ENCODE measurements at places on chromosomes 6 and 20.

DNA sequence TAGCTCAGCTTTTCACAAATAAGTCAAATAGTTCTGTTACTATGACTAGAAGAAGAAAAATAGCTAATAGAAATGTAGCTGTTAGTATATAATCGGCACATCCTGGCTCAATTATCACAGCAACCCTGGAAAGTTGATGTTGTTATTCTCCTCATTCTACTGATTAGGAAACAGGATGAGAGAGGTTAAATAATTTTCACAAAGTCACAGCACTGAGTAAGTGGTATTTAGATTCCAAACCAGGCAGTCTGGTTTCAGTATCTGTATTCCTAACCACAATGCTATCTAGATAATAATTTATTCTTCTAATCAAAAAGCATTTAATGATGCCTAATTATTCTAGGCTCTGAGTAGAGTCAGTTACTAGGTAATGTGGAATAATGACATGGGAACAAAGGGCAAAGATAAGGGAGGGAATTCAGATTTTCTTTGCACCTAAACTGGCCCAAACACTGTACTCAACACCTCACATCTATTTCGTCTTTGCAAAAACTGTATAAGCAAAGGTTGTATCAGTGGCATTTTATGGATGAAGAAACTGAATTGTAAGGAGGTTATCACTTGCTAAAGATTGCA lies 51.3 kb downstream of the PDE7B start:
- DNase-seq, result no peak

GRCh38 chr20:49590163-49591017 lies 22.5 kb upstream of the PTGIS start:
- DNase-seq, result no peak

GRCh38 chr20:9043364-9043763 lies 25.5 kb upstream of the PLCB4 start:
- DNase-seq, result no peak

GRCh38 chr20:44800391-44801046 lies 9.8 kb downstream of the RIMS4 start:
- no peak for DNase-seq

DNA sequence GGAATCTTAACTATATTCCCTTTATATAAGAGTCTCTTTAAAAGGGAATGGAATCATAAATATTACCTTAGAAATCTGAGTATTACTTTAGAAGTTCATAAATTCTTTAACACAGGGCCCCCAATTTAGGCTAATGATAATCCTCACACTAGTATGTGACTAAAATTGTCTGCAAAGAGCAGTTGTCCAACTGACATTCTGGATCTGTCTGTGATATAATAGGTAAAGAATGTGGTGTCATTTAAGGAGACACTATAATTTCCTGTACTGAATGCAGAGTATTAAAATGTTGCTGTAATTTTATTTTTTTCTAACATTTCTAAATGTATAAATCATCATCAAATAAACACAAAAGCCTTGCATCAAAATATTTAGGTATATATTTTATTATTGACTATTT lies 128.5 kb upstream of the DST start:
- no peak for DNase-seq

- DNase-seq, result no peak
These were observed 7.1 kb downstream of the DUSP22 start for GRCh38 chr6:299104-299980.

GRCh38 chr6:122114717-122115116 lies 284.7 kb upstream of the HSF2 start:
- no peak for DNase-seq

GRCh38 chr20:152131-152530 lies 5.1 kb upstream of the DEFB127 start:
- no peak for DNase-seq

DNA sequence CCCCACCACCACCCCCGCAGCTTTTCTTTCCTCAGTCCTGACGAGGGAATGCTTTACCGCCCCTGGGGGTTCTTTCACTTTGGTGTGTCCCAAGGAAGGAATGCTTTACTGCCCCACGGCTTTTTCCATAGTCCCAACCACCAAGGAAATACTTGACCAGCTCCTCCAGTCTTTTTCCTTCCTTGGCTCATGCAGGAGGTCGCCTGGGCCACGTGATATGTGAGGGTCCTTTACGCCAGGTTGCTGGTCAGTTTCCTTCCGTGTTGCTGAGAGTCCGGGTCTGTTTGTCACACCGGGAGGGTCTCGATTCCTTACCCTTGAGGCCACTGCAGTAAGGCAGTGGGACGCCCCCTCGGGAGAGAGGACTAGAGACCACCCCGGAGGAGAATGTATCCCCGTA lies 58.9 kb upstream of the CDH4 start:
- no peak for DNase-seq

GRCh38 chr6:43772681-43773049 lies 2.7 kb downstream of the VEGFA start:
- no peak for DNase-seq

GRCh38 chr6:55220961-55221360 lies 46.6 kb downstream of the HCRTR2 start:
- no peak for DNase-seq

DNA sequence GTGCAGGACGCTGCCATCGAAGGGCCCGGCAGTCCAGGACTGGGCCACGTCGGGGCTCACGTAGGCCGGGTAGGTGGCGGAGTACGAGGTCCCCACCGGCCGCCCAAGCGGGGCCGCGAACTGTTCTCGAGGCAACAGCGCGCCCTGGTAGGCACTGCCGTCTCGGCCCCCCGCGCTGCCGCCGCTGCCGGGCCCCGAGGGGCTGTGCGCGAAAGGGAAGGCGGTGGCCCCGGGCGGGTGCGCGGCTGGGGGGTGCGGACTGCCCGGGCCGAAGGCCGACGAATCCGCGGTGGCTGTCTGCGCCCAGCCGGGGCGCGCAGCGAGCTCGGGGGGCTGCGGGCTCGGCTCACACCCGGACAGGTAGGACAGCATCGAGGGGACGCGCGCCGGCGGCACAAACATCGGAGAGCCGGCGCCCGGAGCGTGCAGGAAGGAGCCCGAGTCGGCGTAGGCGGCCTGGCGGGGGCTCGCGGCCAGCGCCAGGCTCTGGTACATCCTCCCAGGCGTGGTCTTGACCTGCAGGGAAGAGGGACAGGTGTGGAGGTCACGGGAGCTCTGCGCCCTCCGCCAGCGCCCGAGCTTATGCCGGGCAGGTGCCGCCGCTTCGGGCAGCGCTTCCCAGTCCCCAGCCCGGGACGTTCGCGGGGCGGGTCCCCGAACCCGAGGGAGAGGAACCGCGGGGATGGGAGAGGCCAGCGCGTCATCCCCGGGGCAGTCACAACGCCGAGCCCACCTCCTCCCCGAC lies 596 bp downstream of the GATA5 start:
- no peak for DNase-seq

DNA sequence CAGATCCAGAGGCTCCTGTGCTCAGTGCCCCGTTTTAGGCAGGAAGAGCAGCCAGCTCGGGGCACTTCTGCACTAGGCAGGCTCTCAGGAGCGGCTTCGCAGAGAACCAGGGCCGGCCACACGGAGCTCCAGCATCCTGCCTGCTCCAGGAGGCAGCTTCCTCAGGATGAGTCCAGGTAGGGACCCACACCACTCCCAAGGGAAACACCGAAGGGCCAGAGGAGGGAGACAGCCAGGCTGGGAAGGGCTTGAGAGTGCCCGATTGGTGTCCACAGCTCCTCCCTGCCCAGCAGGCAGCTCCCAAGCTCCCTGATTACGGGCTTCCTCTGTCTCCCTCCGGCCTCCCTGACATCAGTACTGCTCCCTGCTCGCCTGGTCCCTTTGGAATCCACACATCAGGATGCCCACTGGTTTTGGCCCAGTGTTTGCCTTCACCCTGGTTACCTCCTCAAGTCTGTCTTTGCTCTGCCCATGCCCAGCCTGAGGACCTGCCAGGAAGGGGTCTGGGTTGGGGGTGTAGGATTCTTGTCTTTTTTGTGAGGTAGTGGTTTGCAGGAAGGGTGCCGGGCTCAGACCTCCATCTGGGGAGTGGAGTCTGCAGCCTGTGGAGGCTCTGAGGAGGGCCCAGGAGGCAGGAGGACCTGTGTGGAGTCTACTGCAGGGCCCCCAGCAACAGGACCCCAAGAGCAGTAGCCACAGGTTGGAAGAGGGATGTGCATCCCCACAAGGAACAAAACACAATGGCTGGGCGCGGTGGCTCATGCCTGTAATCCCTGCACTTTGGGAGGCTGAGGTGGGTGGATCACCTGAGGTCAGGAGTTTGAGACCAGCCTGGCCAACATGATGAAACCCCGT lies 11.2 kb upstream of the PYGB start:
- no peak for DNase-seq

- DNase-seq, result no peak
These were observed 20.2 kb upstream of the TNFAIP3 start for GRCh38 chr6:137846772-137847313.

DNA sequence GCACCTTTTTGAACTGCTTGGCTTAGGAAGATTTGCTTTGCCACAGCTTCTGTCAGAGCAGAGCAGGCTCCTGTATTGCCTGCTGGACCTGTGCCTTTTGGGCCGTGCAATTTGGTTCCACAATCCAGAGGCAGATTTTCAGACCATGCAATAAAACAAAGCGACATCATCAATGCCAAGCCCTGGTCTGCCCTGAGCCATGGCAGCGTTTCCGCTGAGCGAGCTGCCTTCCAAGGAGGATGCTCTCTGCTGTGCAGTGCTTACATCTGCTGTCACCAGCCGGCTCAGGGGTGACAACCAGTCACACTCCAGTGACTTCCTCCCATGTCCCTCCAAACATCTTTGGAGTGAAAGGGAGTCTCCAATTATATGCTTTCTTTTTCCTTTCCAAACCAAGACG lies 282.2 kb downstream of the CDH26 start:
- DNase-seq, result no peak

- DNase-seq, result no peak
These were observed 69.0 kb upstream of the PDE7B start for GRCh38 chr6:135782546-135782945.

- no peak for DNase-seq
These were observed 329.1 kb upstream of the QKI start for GRCh38 chr6:163085426-163085825.

- no peak for DNase-seq
These were observed 10.4 kb upstream of the ZFAND3 start for GRCh38 chr6:37809197-37809543.

- no peak for DNase-seq
These were observed 49.1 kb downstream of the MAP3K7 start for GRCh38 chr6:90537723-90538258.

Data from AG04449 (cell line).